CD4-positive, alpha-beta memory T cell (primary cell): ENCODE measurements at places on chromosomes 13 and 19. TPM values are rescaled to one million over a fixed set of nuclear protein-coding genes. Genes with fewer than 3 reads are reported as not detected.

GRCh38 chr19:56400485-56400884 is 3.6 kb upstream of the ZNF583 start:
- no peak for DNase-seq

The PLEKHJ1 gene
- 64.9 TPM for total RNA-seq

DNA sequence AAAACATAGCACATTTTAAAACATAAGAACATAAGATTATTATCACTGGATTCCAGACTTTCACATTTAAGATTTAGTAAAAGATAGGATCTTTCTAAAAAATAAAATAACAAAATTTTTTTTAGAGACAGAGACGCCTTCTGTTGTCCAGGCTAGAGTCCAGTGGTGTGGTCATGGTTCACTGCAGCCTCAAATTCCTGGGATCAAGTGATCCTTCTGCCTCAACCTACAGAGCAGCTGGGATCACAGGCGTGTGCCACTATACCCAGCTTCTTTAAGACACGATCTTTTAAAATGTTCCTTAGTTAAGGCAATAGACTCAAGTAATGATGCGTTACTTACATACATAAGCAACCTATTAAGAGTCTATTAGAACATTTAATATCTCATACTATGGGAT is 32.7 kb downstream of the ALG5 start:
- no peak for DNase-seq

DNA sequence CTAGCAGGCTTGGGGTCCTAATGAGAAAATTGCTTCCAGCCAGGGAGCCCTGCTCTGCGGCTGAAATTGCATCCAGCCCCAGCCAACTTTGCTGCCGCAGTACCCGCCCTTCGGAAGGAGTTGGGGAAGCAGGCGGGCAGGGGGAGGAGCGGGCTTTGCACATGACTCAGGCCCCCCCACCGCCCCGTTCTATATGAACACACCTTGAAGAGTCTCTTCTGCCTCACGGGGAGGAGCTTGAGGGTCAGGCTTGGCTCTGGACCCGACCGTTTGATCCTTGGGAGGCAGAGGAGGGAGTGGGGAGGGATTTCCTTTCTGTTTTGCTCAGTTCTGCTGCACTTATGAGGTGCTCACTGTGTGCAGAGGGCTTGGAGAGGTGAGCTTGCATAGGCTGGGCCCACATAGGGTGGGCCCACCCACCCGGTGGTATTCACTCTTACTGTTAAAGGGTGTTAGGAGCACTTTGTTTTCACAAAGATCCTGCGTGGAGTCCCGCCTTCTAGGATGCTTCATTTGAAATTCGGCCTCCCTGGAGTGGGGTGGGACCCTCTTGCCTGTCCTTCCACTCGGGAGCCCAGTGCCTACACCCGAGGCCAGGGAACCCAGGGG is 46.5 kb downstream of the LYL1 start:
- DNase-seq: no peak

- DNase-seq: no peak
Measured at GRCh38 chr13:32822771-32823170, 193.5 kb upstream of the KL start.
